Umbilical cord (tissue), 2 donors: ENCODE measurements at places on chromosomes 6 and 20.

GRCh38 chr6:11847515-11848345 is 69.1 kb upstream of the ADTRP start:
- peak; percentile 92 for DNase-seq

DNA sequence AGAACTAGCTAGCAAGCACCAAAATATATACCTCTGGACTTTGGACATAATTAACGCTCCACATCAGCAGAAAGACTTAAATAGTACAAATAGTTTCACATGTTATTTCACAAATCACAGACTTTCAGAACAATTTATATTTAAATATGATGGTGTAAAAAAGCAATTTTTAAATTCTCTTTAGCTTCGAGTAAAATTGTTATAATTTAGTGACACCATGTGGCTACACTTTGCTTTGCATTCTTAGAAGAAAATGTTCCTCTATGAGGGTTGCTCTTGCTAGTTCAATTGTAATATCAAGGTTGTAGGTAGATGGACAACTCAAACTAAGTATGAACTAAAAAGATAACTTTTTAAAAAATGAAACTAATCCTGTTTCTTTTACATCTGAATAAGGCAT is 69.0 kb downstream of the BTBD9 start:
- DNase-seq: peak; percentile 42

GRCh38 chr6:131510094-131510493 is 62.9 kb upstream of the ARG1 start:
- no peak for DNase-seq

GRCh38 chr20:37516811-37517750 is 4.0 kb upstream of the NNAT start:
- DNase-seq: no peak

DNA sequence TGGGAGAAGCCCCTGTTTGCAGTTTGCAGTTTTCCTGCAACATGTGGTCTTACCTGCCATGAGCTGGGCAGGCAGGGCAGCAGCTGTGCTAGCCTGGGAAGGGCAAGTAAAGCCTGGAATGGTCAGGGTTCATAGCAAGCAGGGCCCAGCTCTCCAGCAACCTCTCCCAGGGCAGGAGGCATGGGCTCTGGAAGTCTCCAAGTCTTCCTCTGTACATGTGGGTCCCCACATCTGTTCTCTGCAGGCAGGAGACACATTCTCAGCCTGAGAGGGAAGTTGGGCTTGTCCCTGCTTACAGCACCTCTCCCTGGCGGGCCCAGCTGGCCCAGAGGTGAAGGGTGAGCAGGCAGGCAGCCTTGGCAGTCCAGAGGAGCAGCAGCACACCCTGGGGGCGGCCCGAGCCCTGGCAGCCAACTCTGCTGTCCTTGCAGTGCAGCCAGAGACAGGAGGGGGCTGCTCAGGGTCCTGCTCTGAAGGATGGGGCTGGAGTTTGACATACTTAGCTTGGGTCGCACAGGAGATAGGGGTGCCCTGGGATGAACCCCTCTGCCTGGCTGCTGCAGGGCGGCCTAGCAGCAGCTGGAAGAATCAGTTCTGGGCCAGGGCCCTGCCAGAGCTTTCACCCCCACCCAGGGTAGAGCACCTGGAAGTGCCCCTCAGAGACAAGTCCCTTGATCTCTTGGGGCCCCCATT is 176.0 kb downstream of the MRPL14 start:
- DNase-seq: peak; percentile 68

DNA sequence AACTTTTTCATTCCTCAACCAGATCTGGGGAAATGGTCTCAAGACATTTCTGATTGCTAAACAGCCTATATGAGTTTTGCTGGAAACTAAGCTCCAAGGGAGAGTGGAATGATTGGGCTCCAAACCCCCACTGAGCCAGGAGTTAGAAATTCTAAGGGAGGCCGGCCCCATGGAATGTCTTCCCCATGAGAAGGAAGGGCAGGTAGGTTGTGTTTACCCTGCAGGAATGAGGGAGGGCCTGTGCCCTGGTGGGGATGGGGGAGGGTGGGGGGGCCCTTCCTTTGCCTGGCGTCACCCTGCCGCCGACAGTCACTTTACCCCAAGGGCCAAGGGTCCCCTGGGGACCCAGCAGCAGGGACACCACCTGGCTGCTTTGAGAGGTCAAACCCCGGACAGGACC is 298.9 kb downstream of the TFAP2C start:
- DNase-seq: no peak

GRCh38 chr20:40683221-40683893 is 5.7 kb downstream of the MAFB start:
- peak; percentile 52 for DNase-seq

- DNase-seq: peak; percentile 76
Measured at GRCh38 chr20:17808357-17808756, 108.6 kb downstream of the BANF2 start.

GRCh38 chr6:52532457-52532856 is 44.4 kb downstream of the TRAM2 start:
- no peak for DNase-seq

DNA sequence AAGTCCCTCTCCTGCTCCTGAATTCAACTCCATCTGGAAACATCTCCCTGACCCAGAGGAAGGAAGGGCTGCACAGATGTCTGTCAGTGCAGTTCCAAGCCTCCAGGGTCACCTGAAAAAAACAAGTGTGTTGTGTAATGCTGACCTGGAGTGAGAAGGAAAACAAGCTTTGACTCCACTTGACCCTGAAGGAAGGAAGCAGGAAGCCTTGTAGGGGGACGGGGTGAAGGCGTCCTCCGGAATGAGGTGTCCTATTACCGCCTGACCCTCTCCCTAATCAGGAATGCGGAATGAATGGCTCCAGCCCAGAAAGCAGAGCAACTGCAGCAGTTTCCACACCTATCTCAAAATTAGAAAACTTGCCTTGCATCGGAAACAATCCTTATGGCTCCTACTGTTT is 13.9 kb upstream of the ADGRF5 start:
- no peak for DNase-seq

DNA sequence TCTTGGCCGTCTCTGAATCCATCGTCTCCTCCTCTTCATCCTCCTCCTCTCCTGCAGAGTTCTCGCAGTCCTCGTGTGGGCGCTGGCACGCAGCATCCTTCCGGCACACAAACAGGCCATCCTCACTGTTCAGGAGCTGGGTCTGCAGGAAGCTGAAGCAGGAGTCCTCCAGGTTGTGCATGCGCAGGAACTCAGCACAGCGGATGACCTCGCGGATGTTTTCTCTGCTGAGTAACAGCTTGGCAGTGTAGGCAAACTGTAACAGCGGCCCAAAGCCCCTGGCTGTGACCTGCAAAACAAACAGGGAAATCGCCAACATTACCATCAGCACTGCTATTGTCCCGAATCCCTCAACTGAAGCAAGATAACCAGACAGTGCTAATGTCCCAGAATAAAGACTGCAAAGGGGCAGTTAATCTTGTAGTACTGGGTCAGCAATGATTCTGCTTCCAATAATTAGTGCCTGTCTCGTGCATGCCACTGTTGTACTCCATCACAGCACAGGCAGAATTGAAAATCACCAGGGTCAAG is 57.4 kb downstream of the GJA10 start:
- DNase-seq: peak; percentile 70

DNA sequence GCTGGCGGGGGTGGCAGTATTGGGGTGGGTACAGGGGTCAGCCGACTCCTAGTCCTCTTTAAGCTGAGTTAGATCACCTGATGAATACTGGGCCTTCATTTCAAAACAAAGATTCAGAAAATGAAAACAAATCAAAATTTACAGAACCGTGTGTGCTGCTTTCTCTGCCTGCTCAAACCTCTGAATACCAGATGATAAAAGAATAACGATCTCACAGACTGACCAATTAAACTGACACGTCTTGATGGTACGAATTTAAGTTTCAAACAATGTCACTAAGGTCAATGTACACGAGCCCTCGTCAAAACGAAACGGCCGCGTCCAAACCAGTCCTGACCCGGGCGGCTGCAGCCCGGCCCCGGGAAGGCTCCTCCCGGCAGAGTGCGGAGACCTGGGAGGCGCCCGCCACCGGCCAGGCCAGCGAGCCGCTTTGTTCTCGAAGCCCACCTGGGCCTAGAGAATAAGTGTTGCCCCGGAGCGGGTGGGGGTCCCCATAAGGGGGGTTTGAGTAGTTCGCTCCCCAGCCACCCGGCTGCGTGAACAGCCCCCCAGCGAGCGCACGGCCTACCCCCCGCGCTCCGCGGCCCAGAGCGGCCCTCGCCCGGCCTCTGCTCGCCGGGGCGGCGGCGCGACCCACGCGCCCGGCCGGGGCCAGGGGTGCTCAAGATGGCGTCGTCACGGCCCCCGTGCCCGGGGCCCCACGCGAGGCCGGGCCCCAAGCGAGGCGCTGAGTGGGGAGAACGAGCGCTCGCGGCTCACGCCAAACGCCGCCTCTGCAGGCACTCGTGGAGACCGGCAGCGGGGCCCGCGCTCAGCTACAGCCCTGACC is 728 bp downstream of the PSMA7 start:
- DNase-seq: no peak

GRCh38 chr6:41200901-41201763 is at the start of gene TREML2:
Gene TREML2 (minus strand): TSS chr6:41201149. CDS start chr6:41201008, 141 bp downstream.
- no peak for DNase-seq

GRCh38 chr20:19936466-19937200 is 80.5 kb upstream of the NAA20 start:
- no peak for DNase-seq

DNA sequence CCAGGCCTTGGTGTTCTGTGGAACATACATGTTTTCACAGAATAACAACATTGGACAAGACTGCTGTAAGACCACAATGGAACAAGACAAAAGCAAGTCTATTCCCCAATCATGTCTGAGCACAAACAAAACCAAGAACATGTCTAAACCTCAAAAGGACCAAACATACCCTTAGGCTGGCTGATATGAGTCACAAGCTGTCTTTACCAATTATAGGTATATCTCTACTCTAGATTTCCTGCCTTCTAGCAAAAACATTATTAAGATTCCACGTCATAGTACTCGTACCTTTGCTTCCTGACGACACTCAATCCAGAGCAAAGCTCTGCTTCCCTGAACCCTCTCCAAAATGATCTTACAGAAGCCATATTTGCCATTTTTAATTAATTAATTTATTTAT is 15.4 kb upstream of the L3MBTL1 start:
- DNase-seq: no peak

GRCh38 chr20:32999603-33000250 is 4.5 kb downstream of the SUN5 start:
- peak; percentile 52 for DNase-seq

GRCh38 chr6:13838616-13839015 is 24.3 kb upstream of the MCUR1 start:
- DNase-seq: no peak

- DNase-seq: no peak
Measured at GRCh38 chr6:129992881-129993280, 25.5 kb upstream of the L3MBTL3 start.

DNA sequence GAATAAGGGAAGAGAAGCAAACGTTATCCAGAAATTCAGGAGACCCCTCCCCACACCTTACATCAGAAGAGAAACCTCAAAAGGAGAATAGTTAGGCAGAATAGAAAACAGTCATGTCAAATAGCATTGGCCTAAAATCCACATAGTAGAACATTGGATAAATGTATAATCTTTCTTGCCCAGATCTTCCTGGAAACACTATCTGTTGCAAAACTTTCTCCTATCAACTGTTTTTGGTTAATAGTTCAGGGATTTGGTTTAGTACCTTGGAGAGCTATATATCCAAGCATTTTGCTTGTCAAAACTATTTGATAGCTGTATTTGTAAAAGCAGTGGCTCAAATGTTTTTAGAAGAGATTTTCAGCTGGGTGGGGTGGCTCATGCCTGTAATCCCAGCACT is 74.3 kb upstream of the PHACTR2 start:
- peak; percentile 93 for DNase-seq

GRCh38 chr6:17057322-17057721 is 44.5 kb upstream of the STMND1 start:
- DNase-seq: no peak

GRCh38 chr6:170236131-170236836 is 54.6 kb downstream of the DLL1 start:
- no peak for DNase-seq

DNA sequence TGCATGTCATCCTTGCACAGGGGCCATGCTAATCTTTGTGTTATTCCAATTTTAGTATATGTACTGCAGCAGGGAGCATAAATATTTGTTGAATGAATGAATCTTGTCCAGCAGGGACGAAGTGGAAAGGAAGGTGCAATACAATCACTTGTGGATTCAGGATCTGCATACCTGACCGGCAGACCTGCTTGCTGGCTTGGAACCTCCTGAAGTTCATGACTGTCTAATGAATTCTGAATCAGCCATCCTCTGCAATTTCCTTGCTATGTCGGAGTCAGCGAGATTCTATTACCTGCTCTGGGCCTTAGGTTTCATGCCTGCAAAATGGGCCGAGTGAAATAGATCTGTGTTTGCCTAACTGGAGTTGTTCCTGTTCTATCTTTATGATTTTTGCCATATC is 17.4 kb upstream of the NCOA3 start:
- DNase-seq: no peak

GRCh38 chr6:149929422-149929821 is 6.5 kb upstream of the RAET1G start:
- DNase-seq: no peak

DNA sequence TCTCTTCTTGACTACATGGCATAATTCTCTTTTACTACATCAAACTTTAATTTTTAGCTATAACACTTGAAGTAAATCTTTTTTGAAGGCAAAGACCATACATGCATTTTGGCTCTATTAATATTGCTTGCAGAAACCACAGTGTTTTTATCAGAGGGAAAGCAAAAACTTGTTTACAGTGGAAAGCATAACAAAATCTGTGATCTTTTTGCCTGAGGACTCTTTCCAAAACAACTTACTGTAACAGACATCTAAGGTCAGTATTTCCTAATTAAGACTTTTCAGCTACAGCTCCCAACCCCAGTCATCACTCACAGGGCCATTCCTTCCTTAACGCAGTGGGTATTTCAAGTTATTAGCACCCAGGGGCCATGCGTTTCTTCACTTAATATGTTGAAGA is 274.7 kb downstream of the CDKAL1 start:
- no peak for DNase-seq

- DNase-seq: no peak
Measured at GRCh38 chr6:127980996-127981395, 80.1 kb upstream of the THEMIS start.

GRCh38 chr6:107582086-107582485 is 92.2 kb downstream of the SOBP start:
- no peak for DNase-seq

DNA sequence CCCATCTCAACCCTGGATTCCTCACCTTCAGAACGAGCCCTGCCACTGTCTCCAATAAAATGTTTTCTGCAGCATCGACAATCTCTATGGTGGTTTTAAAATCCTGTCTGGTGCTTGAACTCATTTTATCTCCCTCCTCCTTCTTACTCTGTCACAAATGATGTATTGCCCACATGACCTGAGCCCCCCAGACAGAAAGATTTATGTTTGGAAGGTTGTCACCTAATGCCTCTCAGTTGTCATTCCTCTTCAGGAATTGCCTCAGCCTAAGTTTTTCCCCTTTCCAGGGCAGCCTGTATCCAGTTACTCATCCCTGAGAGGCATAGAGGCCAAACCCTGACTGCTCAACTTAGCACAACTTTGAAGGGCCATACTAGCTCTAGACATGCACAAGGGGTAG is 9.2 kb downstream of the GPX5 start:
- no peak for DNase-seq
